ENCODE measurements at places on chromosomes 16 and 17. TPM values are rescaled to one million over a fixed set of nuclear protein-coding genes. Genes with fewer than 3 reads are reported as not detected.

Gene NTN3
- 0.10 TPM for total RNA-seq

Gene KCNJ2
- total RNA-seq, result 97.0 TPM

Gene TAC4
- not detected for total RNA-seq

Gene COX6A2
- 68.6 TPM for total RNA-seq

Gene OR1E1
- total RNA-seq, result not detected

Gene FOXL1
- total RNA-seq, result 1.5 TPM

Gene HP
- not detected for total RNA-seq

Gene CCL7
- total RNA-seq, result not detected

Gene PLCG2
- 0.05 TPM for total RNA-seq
